AG10803 (cell line): ENCODE measurements at places on chromosomes 3 and 15.

- DNase-seq: no peak
Observed at GRCh38 chr15:73074241-73074640, 22.0 kb downstream of the NEO1 start.

- no peak for DNase-seq
Observed at GRCh38 chr3:153084431-153084830, 77.6 kb upstream of the RAP2B start.

- DNase-seq: peak; percentile 62
Observed at GRCh38 chr3:101042996-101043686, 49.9 kb upstream of the ABI3BP start.

DNA sequence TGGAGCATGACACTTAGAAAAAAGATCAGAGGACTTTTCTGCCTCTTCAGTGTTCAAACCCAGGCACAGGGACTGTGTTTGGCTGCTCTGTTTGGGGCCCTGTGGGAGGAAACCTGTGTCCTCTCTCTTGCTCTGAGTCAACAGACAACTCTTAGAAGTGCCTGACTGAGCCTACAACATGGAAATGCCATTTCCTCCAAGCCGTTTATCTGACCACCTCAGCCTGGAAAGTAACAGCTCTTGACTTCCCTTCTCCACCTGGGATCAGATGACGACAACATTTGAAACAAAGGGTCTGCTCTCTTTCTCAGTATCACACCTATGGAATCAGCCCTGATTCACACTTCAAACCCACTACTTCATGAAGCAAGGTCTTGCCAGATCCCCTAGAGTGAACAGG is 91.3 kb upstream of the CTDSPL start:
- DNase-seq: no peak

DNA sequence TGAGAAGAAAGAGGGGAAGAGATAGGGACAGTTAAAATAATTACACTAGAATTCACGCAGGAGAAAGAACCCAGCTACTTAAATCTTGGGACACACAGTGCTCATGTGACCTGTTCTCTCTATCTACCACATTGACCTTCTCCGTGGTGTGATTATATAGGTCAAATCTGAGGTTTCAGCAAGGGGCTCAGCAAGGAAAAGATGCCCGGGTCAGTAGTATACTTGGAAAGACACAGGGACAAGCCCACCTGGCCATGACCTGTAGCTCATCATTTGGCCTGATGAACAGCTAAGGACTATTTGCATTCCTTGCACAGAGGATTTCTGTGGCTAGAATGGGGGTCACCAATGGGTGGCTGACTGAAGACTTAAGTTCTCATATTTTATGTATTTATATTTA is 71.9 kb downstream of the SSR3 start:
- no peak for DNase-seq

DNA sequence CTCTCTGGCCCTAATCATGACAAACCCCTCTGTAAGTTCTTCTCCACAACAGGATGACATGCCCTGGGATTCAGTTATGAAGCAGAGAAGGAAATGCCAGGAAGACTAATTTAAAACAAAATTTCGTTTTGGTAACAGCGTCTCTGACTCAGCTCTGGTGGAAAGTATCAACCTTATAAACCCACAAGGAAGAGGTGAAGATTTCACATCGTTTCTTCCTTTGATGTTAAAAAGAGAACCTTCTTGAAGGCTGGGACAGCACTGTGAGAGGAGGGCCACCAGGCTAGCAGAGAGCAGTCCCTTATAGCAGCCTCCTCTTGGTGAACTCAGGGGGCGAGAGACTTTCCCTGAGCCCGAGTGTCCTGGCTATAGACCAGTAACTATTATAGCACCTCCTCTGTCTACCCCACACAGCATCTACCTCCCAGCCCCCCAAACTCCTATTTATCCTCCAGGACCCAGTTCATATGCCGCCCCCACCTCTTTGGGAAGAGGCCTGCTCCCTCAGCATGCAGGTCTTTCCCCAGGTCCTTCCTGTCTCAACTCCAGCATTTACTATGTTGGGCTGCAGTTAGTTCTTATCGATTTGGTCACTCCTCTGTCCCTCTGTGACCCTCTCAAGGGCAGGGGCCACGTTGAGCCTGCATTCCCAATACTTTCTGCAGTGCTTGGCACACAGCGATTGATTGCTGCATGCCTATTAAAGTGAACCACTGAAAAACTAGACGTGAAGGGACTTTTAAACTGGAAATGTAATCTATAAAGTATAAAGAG is 321.5 kb upstream of the ICE2 start:
- peak; percentile 62 for DNase-seq

DNA sequence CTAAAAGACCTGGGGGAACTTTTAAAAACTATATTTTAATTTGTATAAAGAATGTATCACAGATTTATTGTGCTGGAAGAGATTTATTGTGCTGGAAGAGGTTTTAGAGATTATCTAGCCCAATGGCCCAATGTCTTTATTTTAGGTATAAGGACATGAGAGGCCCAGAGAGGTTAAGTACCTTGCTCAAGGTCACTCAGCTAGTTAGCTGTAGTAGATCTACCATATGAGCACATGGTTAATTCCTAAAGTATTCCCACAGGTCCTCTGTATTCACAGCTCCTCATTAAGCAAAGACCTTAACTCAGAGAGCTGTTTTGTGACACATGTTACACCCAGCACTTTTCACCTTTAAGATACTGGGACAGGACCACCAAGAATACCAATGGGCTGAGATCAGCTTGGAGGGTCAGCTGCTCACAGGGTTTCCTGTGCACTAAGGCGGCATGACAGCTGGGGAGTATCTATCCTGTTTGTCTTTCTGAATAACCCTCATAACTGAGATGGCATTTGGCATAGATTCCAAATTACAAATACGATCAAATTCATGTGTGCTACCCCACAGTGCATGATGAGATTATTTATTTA is 143.1 kb upstream of the TBL1XR1 start:
- DNase-seq: no peak

DNA sequence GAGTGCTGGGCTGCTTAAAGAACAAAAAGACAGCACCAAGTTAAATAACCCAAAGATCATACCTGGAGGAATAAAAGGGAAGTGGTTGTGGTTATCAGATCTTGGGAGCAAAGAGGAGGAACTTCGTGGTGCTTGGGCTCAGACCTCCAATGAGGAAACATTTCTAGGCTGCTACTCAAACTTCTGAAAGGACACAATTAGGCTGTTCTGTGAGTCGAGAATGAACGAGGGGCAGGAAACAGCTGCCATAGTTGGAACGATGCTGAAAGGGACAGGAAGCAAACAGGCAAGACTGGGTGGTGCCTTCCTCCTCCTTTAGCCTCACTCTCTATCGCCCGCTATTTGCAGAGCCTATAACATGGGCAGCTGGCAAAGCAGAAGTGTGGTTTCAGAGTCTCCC is 276.3 kb upstream of the ARRDC4 start:
- no peak for DNase-seq

- DNase-seq: no peak
Observed at GRCh38 chr15:85964471-85964870, 115.2 kb upstream of the AGBL1 start.

DNA sequence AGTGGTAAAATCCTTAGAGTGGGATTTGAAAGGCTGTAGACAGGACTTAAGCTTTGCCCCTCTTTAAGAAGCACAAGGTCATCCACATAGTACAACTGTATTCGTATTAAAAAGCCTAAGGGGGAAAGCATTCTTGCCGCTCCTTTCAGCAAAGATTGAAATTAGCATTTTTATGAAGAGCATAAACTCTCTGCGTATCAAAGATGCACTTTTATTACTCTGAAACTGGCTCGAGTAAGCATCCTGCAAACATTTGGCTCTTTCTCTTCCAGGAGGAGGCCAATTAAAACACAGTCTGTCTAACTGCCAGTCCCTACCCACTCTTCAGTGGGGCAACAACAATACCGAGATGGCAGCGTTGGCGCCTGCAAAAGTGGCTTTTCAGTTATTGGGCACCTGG is 192.5 kb upstream of the TPRG1 start:
- DNase-seq: no peak

- no peak for DNase-seq
Observed at GRCh38 chr3:62462788-62463187, 89.4 kb upstream of the FEZF2 start.

DNA sequence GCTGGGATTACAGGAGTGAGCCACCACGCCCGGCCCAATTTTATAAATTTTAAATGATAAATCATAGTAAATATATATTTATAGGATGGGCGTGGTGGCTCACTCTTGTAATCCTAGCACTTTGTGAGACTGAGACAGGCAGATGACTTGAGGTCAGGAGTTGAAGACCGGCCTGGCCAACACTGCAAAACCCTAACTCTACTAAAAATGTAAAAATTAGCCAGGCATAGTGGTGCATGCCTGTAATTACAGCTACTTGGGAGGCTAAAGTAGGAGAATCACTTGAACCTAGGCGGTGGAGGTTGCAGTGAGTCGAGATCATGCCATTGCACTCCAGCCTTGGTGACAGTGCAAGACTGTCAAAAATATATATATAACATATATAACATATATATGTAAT is 26.4 kb downstream of the MFN1 start:
- no peak for DNase-seq

GRCh38 chr15:45821390-45821789 is 186.6 kb downstream of the SQOR start:
- DNase-seq: no peak

DNA sequence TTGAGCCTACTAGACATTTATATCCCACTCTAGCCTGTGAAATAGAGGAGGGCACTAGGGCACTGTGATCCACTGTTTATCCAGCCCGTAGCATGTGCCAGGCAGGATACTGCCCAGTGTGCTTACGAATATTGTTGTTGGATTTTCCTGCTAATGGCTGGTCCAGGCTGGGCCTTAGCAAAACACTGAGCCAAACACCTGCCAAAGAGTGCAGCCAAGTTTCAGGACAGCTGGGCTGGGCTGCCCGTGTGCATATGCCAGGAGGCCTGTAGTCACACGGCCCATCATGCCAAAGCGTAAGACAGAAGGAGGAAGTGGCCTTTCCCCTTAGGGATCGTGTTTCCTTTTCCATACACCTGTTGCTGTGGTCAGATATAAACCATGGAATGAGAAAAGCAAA is 54.5 kb upstream of the ABHD10 start:
- DNase-seq: no peak

GRCh38 chr3:38354588-38355330 is 8.2 kb downstream of the XYLB start:
- DNase-seq: peak; percentile 62
